Hepatocyte (in vitro differentiated cells): ENCODE measurements at places on chromosomes 12 and 14. TPM values are rescaled to one million over a fixed set of nuclear protein-coding genes. Genes with fewer than 3 reads are reported as not detected.

Gene ASIC1
- total RNA-seq: 2.4 and 3.1 TPM in 2 replicates

GRCh38 chr14:21109377-21110138 is 8.7 kb downstream of the TMEM253 start:
- no peaks in the 10 kb centered on the region for H3K27me3 ChIP-seq
- no peak overlapping the region for H3K4me3 ChIP-seq
- DNase-seq: no peak
- no peak overlapping the region for H3K27ac ChIP-seq

DNA sequence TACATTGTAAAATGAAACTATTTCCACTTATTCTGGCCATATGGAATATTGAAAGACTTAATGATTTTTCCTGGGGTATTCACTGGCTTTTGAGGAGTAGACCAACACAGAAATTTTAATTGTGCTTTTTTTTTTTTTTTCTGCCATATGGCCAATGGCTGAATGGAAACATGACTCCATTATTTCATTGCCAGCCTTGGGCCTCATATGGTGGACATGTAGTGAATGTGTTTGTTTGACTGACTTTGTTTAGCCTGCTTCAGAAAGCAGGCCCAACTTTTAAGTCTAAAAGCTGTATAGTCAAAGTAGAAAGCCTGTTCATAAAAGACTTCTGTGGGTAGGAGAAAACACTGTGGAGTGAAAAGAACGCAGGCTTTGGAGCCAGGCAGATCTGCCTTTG is 2.4 kb downstream of the GNG2 start:
- peaks cover 16% of the 10 kb centered on the region for H3K27me3 ChIP-seq
- no peak overlapping the region for H3K27ac ChIP-seq
- H3K36me3 ChIP-seq: no peaks in the 10 kb centered on the region
- no peak for DNase-seq

GRCh38 chr12:31600750-31601149 is 9.8 kb upstream of the DENND5B start:
- H3K36me3 ChIP-seq: no peaks in the 10 kb centered on the region
- H3K4me3 ChIP-seq: no peak overlapping the region
- no peaks in the 10 kb centered on the region for H3K4me1 ChIP-seq
- DNase-seq: no peak
- H3K27me3 ChIP-seq: no peaks in the 10 kb centered on the region
